ENCODE measurements at places on chromosomes 3 and 15. TPM values are rescaled to one million over a fixed set of nuclear protein-coding genes. Genes with fewer than 3 reads are reported as not detected.

- no peaks in the 10 kb centered on the region for H3K36me3 ChIP-seq
- peaks cover 22% of the 10 kb centered on the region for H3K4me1 ChIP-seq
- H3K4me3 ChIP-seq, result no peak overlapping the region
- no peaks in the 10 kb centered on the region for H3K27me3 ChIP-seq
These were observed 8.1 kb downstream of the SEMA7A start for GRCh38 chr15:74425630-74426029.

GRCh38 chr3:85584779-85585356, 626.1 kb downstream of the CADM2 start:
- no peak for DNase-seq
- H3K27ac ChIP-seq, result no peak overlapping the region
- H3K36me3 ChIP-seq, result no peaks in the 10 kb centered on the region
- H3K4me3 ChIP-seq, result no peak overlapping the region

- H3K36me3 ChIP-seq, result no peaks in the 10 kb centered on the region
- H3K4me1 ChIP-seq, result no peaks in the 10 kb centered on the region
- H3K27me3 ChIP-seq, result no peaks in the 10 kb centered on the region
- no peak overlapping the region for H3K4me3 ChIP-seq
- no peak for DNase-seq
- H3K27ac ChIP-seq, result no peak overlapping the region
These were observed 14.2 kb downstream of the KIF7 start for GRCh38 chr15:89641053-89641452.

DNA sequence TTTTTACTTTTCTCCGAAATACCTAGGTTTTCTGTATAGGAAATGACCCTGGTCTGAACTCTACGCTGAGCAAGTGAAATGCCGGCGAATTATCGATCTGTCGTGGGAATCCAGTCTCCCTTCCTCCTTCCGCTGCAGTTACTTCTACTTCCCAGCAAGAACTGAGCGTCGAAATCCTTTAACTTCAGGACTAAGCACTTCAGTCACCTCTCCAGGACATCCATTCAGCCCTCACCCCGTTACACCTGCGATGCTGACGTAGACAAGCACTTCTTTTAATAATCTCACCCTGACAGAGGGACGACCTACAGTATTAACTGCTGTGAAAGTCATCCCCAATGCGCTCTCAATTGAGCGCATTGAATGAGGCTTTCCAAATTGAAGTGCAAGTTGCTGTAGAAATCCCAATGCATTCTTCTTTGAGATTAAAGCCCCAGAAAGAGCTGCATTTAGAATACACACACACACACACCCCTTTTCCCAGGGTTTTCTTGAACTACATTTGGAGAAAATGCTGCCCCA, 1.3 kb downstream of the TOP2B start:
- H3K27me3 ChIP-seq, result no peaks in the 10 kb centered on the region
- peak overlapping the region; percentile 82 for H3K4me3 ChIP-seq
- DNase-seq, result no peak
- peaks cover 52% of the 10 kb centered on the region for H3K4me1 ChIP-seq
- peak overlapping the region; percentile 92 for H3K27ac ChIP-seq

GRCh38 chr3:182172534-182172933, 460.8 kb downstream of the SOX2 start:
- no peaks in the 10 kb centered on the region for H3K4me1 ChIP-seq
- no peak overlapping the region for H3K4me3 ChIP-seq
- no peak for DNase-seq
- H3K27ac ChIP-seq, result no peak overlapping the region
- H3K36me3 ChIP-seq, result no peaks in the 10 kb centered on the region
- no peaks in the 10 kb centered on the region for H3K27me3 ChIP-seq

GRCh38 chr3:102057781-102058421, 208.6 kb downstream of the NFKBIZ start:
- no peaks in the 10 kb centered on the region for H3K36me3 ChIP-seq
- H3K4me3 ChIP-seq, result no peak overlapping the region
- no peak for DNase-seq
- H3K27ac ChIP-seq, result no peak overlapping the region
- H3K27me3 ChIP-seq, result no peaks in the 10 kb centered on the region

GRCh38 chr15:79673416-79674123, 223.2 kb downstream of the MTHFS start:
- DNase-seq, result no peak
- H3K36me3 ChIP-seq, result no peaks in the 10 kb centered on the region
- no peak overlapping the region for H3K4me3 ChIP-seq
- no peak overlapping the region for H3K27ac ChIP-seq
- H3K27me3 ChIP-seq, result no peaks in the 10 kb centered on the region

GRCh38 chr3:21913791-21914190, 162.8 kb upstream of the ZNF385D start:
- H3K27me3 ChIP-seq, result no peaks in the 10 kb centered on the region
- no peak overlapping the region for H3K4me3 ChIP-seq
- no peaks in the 10 kb centered on the region for H3K4me1 ChIP-seq

DNA sequence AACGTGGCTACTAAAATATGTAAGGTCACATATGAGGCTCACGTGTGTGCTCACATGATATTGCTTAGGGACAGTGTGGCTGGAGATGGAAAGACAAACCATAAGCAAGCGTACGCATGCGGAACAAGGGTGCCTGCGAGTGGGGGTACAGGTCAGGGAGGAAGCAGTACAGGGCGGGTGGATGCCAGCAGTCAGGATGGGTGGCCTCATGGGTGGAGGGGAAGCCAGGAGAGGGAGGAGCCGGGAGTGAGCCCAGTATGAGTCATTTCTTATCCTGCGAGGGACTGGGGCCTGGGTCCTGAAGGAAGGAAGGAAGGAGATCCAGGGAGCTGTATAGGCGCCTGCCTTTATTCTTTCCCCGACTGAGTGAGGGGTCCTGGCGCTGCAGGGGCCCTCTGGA, 42.0 kb upstream of the CGNL1 start:
- H3K27me3 ChIP-seq, result no peaks in the 10 kb centered on the region
- H3K27ac ChIP-seq, result peak overlapping the region; percentile 41
- DNase-seq, result no peak

- H3K4me1 ChIP-seq, result no peaks in the 10 kb centered on the region
- no peaks in the 10 kb centered on the region for H3K27me3 ChIP-seq
- peaks cover 8% of the 10 kb centered on the region for H3K36me3 ChIP-seq
- DNase-seq, result no peak
- no peak overlapping the region for H3K27ac ChIP-seq
- H3K4me3 ChIP-seq, result no peak overlapping the region
These were observed 15.9 kb upstream of the SKOR1 start for GRCh38 chr15:67809441-67809840.

- H3K4me1 ChIP-seq, result no peaks in the 10 kb centered on the region
- no peak overlapping the region for H3K4me3 ChIP-seq
These were observed 24.7 kb downstream of the SPATA12 start for GRCh38 chr3:57085211-57085610.

DNA sequence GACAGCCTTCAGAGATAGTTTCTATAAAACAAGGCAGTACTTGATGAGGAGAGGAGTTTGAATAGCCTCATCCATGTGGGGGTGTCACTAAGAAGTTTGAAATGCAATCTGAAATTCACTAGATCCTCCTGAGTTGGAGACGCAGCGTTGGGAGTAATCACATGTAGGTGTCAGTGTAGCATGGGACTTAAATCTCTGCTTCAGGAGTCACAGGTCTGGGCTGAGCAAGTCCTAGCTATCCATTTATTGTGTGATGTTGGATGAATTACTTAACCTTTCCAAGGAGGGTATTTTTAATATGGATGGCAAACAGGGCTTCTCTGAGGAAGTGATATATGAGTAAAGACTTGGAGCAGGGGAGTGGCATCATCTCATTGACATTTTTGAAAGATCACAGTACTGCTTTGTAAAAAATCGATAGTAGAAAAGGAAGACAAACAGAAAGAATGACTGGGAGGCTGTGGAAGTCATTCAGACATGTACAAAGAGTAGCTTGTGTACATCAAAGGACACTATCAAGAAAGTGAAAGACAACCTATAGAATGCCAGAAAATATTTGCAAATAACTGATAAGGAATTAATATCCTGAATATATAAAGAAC, 17.1 kb downstream of the CP start:
- peaks cover 7% of the 10 kb centered on the region for H3K4me1 ChIP-seq
- no peaks in the 10 kb centered on the region for H3K36me3 ChIP-seq
- H3K4me3 ChIP-seq, result no peak overlapping the region
- no peak for DNase-seq
- no peak overlapping the region for H3K27ac ChIP-seq

- H3K4me1 ChIP-seq, result no peaks in the 10 kb centered on the region
- no peak overlapping the region for H3K4me3 ChIP-seq
- H3K36me3 ChIP-seq, result no peaks in the 10 kb centered on the region
- DNase-seq, result no peak
- H3K27me3 ChIP-seq, result no peaks in the 10 kb centered on the region
These were observed 73.4 kb downstream of the FBLN2 start for GRCh38 chr3:13622356-13622755.

GRCh38 chr15:57302640-57303257, 73.6 kb upstream of the CGNL1 start:
- no peak overlapping the region for H3K4me3 ChIP-seq
- H3K27ac ChIP-seq, result no peak overlapping the region
- H3K36me3 ChIP-seq, result no peaks in the 10 kb centered on the region
- H3K4me1 ChIP-seq, result peaks cover 25% of the 10 kb centered on the region

- H3K4me1 ChIP-seq, result no peaks in the 10 kb centered on the region
- DNase-seq, result no peak
- no peaks in the 10 kb centered on the region for H3K27me3 ChIP-seq
- H3K4me3 ChIP-seq, result no peak overlapping the region
- H3K36me3 ChIP-seq, result no peaks in the 10 kb centered on the region
- no peak overlapping the region for H3K27ac ChIP-seq
These were observed 39.0 kb upstream of the SLC25A26 start for GRCh38 chr3:66181764-66182163.

GRCh38 chr15:59583088-59583487, 28.5 kb upstream of the GCNT3 start:
- no peaks in the 10 kb centered on the region for H3K27me3 ChIP-seq
- no peak overlapping the region for H3K27ac ChIP-seq
- H3K4me3 ChIP-seq, result no peak overlapping the region
- no peak for DNase-seq
- H3K4me1 ChIP-seq, result no peaks in the 10 kb centered on the region

DNA sequence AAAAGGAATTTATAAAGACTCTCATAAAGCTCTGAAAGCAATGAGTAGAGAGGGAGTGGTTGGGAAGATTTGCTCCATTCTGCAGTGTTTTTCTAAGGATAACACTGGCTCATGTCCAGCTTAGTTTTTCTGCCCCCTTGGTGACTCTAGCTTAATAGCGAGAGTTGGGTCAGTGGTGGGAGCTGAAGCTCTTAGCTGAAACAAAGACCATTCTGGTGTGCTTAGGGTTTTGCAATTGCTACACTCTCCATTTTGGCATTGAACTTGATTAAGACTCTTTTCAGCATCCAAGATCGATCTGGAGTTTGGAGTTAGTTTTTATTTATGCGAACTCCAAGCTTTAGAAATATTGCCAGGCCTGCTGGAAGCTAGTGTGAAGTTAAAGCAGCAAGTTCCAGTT, 98.0 kb downstream of the ATG7 start:
- no peaks in the 10 kb centered on the region for H3K27me3 ChIP-seq
- no peak overlapping the region for H3K4me3 ChIP-seq
- H3K4me1 ChIP-seq, result peaks cover 35% of the 10 kb centered on the region
- no peak overlapping the region for H3K27ac ChIP-seq

GRCh38 chr15:101162701-101163483, 89.0 kb downstream of the CHSY1 start:
- peaks cover 26% of the 10 kb centered on the region for H3K4me1 ChIP-seq
- H3K27me3 ChIP-seq, result no peaks in the 10 kb centered on the region
- no peak overlapping the region for H3K27ac ChIP-seq
- no peaks in the 10 kb centered on the region for H3K36me3 ChIP-seq
- no peak overlapping the region for H3K4me3 ChIP-seq
- DNase-seq, result peak; percentile 71

- H3K36me3 ChIP-seq, result peaks cover 6% of the 10 kb centered on the region
- H3K27me3 ChIP-seq, result no peaks in the 10 kb centered on the region
- peak overlapping the region; percentile 88 for H3K27ac ChIP-seq
- peaks cover 62% of the 10 kb centered on the region for H3K4me1 ChIP-seq
- no peak for DNase-seq
These were observed 1.4 kb downstream of the MGLL start for GRCh38 chr3:127820826-127821313.

- H3K27me3 ChIP-seq, result no peaks in the 10 kb centered on the region
- peaks cover 78% of the 10 kb centered on the region for H3K36me3 ChIP-seq
- H3K4me3 ChIP-seq, result no peak overlapping the region
- no peaks in the 10 kb centered on the region for H3K4me1 ChIP-seq
- no peak for DNase-seq
These were observed 119.3 kb downstream of the GLDN start for GRCh38 chr15:51460796-51461195.

GRCh38 chr3:31100519-31100918, 206.1 kb upstream of the GADL1 start:
- H3K36me3 ChIP-seq, result no peaks in the 10 kb centered on the region
- no peak overlapping the region for H3K4me3 ChIP-seq
- H3K27me3 ChIP-seq, result no peaks in the 10 kb centered on the region
- H3K27ac ChIP-seq, result no peak overlapping the region
- DNase-seq, result no peak
- H3K4me1 ChIP-seq, result no peaks in the 10 kb centered on the region

DNA sequence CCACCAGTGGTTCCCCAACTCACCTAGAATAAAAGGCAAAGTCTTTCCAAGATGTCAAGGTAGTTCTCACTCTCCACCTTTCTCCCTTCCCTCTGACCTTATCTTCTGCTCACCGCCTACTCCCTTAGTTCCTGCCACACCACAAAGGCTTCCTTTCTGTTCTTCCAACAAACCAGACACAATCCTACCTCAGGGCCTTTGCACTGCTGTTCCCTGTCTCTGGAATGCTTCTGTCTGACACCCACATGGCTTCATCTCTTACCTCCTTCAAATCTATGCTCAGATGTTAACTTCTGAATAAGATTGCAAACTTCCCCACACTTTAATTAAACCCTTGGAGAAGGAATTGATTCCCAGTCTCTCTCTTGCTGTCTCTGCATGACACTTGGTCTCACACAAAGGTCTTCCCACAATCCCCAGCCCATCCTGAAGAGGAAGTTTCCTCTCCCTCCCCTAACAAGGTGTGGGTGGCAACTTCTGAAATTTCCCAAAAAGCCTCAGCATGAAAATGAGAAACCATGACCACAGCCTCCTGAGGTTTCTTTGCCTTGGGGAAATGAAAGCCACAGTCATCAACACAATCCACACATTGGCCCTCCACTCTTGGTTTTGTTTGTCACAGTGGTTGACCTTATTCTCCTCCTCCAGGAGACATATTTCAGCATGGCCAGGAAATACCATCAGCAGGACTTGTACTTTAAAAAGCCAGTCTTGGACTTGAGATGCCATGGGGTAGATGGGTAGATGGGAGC, 3.0 kb upstream of the RYK start:
- no peaks in the 10 kb centered on the region for H3K27me3 ChIP-seq
- no peak overlapping the region for H3K27ac ChIP-seq
- no peaks in the 10 kb centered on the region for H3K36me3 ChIP-seq
- DNase-seq, result no peak
- H3K4me3 ChIP-seq, result no peak overlapping the region

GRCh38 chr3:187186375-187186774, 10.9 kb upstream of the RTP1 start:
- no peak for DNase-seq
- no peaks in the 10 kb centered on the region for H3K4me1 ChIP-seq
- H3K4me3 ChIP-seq, result no peak overlapping the region
- H3K27me3 ChIP-seq, result no peaks in the 10 kb centered on the region
- H3K36me3 ChIP-seq, result no peaks in the 10 kb centered on the region
- H3K27ac ChIP-seq, result no peak overlapping the region

GRCh38 chr3:143328451-143328850, 208.9 kb downstream of the CHST2 start:
- no peak for DNase-seq
- H3K4me3 ChIP-seq, result no peak overlapping the region
- no peak overlapping the region for H3K27ac ChIP-seq
- H3K27me3 ChIP-seq, result no peaks in the 10 kb centered on the region
- H3K4me1 ChIP-seq, result no peaks in the 10 kb centered on the region

The SLC38A3 gene
- total RNA-seq, result not detected

The SH2D7 gene
- not detected for total RNA-seq

The TNNC1 gene
- total RNA-seq, result 44.0 TPM

The CADM2 gene
- 0.83 TPM for total RNA-seq

The SLC28A1 gene
- not detected for total RNA-seq

The ATG3 gene
- total RNA-seq, result 58.4 TPM

The FAM43A gene
- total RNA-seq, result 12.9 TPM

The TEX55 gene
- total RNA-seq, result not detected

All from lower lobe of right lung (tissue), 2 donors.